Hindlimb muscle (tissue), 1 donor: ENCODE measurements at places on chromosomes 7 and 10. TPM values are rescaled to one million over a fixed set of nuclear protein-coding genes. Genes with fewer than 3 reads are reported as not detected.

- no peak for DNase-seq
Measured at GRCh38 chr7:36226151-36226550, 73.1 kb downstream of the EEPD1 start.

DNA sequence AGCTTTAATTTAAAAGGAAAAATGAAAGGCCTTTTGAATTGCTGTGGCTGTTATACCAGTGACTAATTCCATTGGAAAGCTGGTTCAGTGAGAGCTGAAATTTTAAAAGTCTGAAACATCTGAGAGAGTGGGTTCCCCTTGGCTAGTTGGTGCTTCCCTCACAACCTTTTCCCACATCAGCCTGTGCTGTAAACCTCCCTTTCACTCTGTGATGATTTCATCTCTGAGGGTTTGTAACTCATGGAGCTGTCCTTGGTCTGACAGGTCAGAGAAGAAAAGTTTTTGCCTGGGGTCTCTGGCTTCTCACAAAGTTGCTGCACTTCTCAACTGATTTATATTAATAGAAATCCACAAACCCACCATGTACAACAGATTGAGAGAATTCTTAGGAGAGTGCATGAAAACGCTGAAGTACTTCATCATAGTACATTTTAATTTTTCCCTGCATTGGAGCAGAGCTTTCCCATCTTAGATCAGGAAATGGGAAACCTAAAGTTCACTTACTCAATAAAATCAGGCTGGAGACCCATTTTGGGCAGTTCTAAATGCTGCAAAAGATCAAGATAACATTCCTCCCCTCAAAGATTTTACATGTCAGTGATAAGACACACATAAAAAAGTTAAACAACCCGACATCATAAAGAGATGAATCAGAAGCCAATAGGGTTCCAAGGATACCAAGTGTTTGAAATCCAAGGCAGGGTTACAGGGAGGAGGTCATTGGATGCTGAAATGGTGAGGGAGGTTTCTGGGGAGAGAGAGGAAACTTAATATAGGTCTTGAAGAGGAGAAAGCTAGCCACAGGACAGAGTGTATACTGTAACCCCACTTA, 157.0 kb upstream of the MKLN1 start:
- DNase-seq = no peak

Gene SAP25
- 3.5 TPM for polyA plus RNA-seq

Gene PI4K2A
- 10.2 TPM for polyA plus RNA-seq

- peak; percentile 23 for DNase-seq
Measured at GRCh38 chr7:157224627-157225026, 85.9 kb downstream of the UBE3C start.

- no peak for DNase-seq
Measured at GRCh38 chr7:156833312-156833711, 59.7 kb downstream of the LMBR1 start.

DNA sequence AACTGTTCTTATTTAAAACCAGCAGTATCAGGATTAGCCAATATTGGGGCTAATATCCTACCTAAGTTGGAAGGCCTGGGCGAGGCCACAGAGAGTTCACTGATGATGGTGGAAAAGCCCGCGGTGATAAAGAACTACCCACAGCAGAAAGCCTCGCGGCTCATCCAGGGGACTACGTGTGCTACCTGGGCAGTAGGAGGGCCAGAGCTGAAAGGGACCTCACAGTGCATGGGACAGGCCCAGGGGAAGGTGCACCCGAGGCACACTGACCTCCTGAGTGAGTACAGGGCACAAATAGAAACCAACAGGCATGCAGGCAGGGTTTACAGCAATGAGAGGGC, 1.4 kb downstream of the WDR86 start:
- DNase-seq = no peak

DNA sequence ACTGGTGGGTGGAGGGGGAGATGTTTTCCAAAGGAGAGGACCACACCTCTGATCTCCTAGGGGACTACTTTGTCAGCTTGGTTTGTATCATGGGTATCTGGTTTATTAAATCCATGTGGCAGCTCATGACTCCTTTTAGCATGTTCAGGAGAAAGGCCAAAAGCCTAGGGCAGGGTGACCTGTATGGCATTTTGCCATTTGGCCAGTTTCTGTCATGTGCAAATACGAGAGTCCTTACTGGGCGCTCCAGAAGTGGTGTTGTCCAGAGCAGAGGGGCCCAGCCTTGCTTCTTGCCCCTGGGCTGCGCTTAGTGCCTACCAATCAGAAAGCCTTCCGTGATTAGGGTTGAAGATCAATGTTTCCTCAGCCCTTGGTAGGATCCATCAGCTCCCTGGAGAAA, 31.0 kb downstream of the ADRA2A start:
- no peak for DNase-seq

DNA sequence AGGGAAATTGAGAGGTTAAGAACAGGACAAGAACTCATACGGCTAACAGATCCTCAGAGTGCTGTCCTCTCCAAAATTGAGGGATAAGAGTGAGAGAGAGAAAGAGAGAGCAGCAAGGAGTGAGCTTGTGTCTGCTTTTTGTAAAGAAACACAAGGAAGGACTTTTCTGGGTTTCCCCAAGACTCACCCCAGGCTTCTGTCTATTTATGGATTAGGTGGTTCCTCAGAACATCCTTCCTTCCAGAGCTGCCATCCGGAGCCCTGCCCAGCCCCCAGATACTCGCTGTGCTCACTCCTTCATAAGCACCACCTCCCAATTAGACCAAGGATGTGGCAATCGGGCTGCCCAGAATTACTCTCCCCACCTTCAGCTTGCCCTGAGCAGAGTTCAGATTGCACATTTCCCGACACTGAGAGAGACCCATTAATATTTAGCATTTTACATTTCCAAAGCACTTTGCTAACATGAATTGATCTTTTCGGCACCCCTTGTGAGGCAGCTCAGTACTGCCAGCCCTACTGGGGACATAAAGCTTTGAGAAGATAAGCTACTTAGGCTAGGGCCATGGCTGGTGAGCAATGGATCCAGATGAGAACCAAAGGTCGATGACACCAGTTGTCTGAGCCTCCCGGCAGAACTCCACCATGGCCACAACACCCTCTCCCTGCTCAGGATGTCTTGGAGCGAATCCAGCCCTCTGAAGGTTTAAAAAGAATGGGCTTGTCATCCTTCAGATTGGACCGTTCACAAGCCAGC, 19.2 kb upstream of the R3HCC1L start:
- DNase-seq = no peak

DNA sequence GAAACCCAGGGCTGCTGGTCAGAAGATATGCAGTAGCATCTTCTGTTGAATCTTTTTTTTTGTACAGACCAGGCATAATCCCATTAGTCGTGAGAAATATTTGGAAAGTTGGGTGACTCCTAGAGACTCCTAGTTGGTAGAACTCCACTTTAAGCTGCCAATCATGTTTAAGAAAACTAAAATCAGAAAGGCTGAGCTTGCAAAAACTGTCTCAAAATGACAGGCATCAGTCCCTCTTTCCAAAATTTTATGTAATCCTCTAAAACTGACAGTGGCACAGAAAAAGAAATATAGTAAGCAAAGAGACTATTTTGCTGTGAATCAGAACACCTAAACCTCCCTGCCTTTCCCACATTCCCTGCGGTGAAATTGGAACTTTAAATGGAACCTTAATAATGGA, 568.5 kb downstream of the CCSER2 start:
- DNase-seq = no peak

GRCh38 chr10:65496541-65496940, 1429.3 kb upstream of the LRRTM3 start:
- DNase-seq = peak; percentile 2

GRCh38 chr7:151630851-151631569, 111.3 kb upstream of the RHEB start:
- no peak for DNase-seq

- DNase-seq = no peak
Measured at GRCh38 chr10:13505052-13505680, 23.6 kb downstream of the BEND7 start.

- DNase-seq = no peak
Measured at GRCh38 chr7:110808361-110808760, 282.6 kb upstream of the LRRN3 start.

DNA sequence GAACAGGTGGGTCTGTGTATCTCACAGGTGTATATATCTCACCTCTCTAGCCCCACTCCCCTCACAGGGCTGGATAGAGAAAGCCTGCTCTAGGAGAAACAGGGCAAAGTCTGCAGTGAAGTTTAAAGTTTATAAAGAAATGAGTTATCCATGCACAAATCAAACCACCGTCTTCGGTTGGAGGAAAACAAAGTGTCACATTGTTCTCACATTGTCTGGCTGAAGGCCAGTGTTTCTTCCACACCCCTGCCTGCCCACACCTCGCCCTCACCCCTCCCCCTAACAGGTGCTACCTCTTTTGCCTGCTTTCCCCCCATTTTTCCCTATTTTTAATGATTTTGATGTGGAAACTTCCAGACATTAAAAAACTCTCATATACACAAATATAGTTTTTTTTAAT, 25.8 kb downstream of the AQP1 start:
- DNase-seq = no peak

- no peak for DNase-seq
Measured at GRCh38 chr7:147878912-147879661, 711.5 kb upstream of the C7orf33 start.

- DNase-seq = no peak
Measured at GRCh38 chr10:80196270-80196949, 8.9 kb downstream of the ANXA11 start.

Gene RASSF4
- polyA plus RNA-seq = 68.2 TPM
